Pulmonary artery endothelial cell (primary cell): ENCODE measurements at places on chromosomes 4 and X. TPM values are rescaled to one million over a fixed set of nuclear protein-coding genes. Genes with fewer than 3 reads are reported as not detected.

GRCh38 chr4:53709693-53710092 lies 118.4 kb upstream of the LNX1 start:
- no peak for DNase-seq

FGFR3 gene
- 0.79 and 0.81 TPM in 2 replicates for total RNA-seq

HEPH gene
- total RNA-seq = 0.04 and 3.0 TPM in 2 replicates

DNA sequence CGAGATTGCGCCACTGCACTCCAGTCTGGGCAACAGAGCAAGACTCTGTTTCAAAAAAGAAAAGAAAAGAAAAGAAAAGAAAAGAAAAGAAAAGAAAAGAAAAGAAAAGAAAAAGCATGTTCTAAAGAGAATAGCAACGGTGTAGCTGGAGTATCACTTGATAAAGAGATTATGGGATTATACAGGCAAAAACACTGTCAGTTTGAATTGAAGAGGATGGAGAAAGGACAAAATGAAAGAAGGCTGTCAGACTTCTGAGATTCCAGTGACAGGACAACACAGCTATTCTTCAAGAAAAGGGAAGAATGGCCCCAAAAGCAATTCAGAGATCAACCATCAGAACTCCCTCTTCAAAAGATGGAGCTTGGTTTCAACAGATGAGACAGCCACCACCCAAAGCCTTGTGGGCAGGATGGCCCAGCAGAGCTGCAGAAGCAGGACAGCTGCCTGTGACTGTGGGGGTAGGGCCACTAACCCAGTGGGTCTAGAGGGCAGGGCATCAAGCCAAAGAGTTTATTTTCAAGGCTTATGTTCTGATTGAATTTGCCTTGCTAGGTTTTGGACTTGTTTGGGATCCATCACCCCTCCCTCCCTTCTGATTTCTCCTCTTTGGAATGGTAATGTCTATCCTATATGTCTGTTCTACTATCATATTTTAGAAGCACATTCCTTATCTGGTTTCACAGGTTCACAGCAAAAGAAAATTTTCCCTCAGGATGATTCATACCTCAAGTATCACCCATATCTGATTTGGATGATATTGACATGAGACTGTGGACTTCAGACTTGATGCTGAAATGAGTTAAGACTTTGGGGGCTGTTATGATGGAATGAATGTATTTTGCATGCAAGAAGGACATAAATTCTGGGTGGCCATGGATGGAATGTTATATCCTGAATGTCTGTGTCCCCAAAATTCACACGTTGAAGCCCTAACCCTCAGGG lies 17.5 kb downstream of the RFC1 start:
- DNase-seq = no peak

SHROOM4 gene
- total RNA-seq = 30.1 and 39.5 TPM in 2 replicates

SPANXB1 gene
- not detected in 2 replicates for total RNA-seq

DNA sequence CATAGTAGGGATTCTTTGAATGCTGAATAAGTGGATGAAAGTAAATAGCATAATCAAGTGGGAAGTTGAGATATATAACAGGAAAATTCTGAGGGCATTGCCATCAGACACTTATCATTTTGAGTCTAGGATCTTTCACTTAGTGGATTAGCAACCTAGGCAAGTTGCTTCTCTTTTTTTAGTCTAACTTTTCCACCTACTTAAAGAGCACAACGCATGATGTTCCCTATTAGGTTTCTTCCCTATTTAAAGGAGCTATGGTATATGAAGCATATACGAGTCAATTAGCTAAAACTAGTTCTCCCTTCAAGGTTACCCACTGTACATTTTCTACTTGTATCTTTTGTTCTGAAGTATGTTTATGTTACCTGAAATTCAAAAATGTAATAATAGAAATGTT lies 67.1 kb upstream of the HS3ST1 start:
- no peak for DNase-seq

N4BP2 gene
- total RNA-seq = 4.6 and 5.4 TPM in 2 replicates

TLR6 gene
- 1.2 and 1.5 TPM in 2 replicates for total RNA-seq

ZNF157 gene
- not detected in 2 replicates for total RNA-seq

ADRA2C gene
- 0.26 TPM in 1 of 2 replicates, not detected in the other for total RNA-seq

GRCh38 chrX:107348051-107348450 lies 101.4 kb upstream of the FRMPD3 start:
- no peak for DNase-seq

DNA sequence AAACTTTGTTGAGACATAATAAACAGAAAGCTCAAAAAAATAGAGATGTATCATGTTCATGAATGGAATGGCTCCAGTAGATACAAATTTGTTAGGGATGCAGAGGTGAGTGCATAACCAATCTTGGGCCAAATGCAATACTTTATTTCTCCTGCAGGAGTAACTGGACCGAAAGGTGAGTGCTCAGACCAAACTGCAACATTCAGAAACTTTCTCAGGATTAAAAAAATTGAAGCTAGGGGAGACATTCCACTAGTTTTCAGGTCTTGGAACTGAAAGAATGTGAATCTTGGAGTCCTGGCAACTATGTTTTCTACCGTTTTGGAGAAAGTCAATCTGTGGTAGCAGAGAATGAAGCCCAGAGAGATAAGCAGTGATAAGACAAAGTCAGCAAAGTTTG lies 21.2 kb upstream of the LCORL start:
- no peak for DNase-seq

DNA sequence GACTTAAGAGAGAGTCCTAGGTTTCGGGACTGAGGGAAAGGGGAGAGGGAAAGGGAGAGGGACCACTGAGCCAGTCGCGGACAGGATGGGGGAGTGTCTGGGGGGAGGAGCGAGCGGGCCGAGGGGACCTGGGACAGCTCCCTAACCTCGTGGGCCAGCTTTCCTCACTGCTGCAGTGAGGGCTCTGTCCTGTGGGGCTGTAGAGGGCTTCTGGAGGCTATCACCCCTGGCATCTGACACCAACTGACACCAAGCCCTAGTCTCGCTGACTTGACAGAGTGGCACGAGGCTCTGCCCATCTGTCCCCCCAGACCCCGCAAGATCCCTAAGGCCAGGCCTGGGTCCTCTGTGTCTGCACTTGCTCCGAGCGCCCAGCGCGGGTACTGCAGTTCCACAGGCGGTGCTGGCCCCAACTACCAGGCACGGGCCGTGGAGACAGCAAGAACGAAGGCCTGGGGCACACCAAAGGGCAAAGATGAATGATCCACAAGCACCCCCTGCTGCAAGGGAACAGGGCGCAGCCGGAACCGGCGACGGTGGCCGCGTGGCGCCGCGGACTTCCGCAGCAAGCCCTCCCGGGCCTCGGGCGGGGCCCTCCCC lies 465 bp downstream of the HAUS7 start:
- DNase-seq = no peak

CLDN22 gene
- total RNA-seq = not detected in 2 replicates

DNA sequence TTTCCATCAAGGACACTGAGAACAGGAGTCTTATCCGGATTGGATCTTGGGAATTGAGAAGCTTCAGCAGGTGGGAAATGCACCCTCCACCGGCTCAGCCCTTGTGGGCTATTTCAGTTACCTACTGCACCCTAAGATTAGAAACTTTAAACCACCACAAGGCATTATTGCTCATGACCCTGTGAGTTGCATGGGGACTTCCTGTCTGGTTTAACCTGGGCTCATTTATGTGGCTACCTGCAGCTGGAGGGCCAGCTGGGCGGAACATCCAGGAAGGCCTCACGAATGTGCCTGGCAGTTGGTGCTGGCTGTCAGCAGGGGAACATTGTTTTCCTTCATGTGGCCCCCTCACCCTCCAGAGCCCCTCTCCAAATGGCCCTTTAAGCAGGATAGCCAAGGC lies 164.1 kb downstream of the DEFB131A start:
- no peak for DNase-seq

DNA sequence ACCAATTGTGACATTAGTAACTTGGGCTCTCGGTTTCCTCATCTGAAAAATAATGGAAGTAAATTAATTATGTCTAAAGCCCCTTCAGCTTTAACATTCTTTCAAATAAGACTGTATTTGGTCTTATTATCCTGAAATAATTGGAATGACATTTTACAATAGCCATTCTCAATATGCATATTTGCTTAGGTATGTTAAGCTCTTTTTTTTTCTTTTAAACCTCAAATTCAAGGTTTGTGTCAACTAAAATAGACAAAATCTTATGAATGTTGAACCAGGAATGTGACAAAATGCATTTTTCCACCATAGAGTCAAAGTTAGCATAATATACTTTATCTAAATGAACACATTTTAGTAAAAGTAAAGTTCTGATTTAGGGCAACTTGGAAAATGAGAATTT lies 34.4 kb upstream of the TET2 start:
- no peak for DNase-seq

GRCh38 chr4:168383510-168383909 lies 65.0 kb upstream of the DDX60 start:
- no peak for DNase-seq

- DNase-seq = no peak
Measured at GRCh38 chr4:186557061-186557460, 1.7 kb upstream of the MTNR1A start.

- no peak for DNase-seq
Measured at GRCh38 chr4:30847167-30847566, 127.0 kb downstream of the PCDH7 start.

DNA sequence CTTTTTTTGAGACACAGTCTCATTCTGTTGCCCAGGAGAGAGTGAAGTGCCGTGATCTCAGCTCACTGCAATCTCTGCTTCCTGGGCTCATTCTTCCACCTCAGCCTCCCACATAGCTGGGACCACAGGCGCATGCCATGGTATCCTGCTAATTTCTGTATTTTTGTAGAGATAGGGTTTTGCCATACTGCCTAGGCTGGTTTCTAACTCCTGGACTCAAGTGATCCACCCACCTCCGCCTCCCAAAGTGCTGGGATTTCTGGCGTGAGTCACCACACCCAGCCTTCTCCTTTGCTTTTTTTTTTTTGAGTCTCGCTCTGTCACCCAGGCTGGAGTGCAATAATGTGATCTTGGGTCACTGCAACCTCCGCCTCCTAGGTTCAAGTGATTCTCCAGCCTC lies 94.1 kb downstream of the PDS5A start:
- no peak for DNase-seq

- no peak for DNase-seq
Measured at GRCh38 chr4:86032476-86033022, 327.3 kb downstream of the MAPK10 start.

GRCh38 chrX:150227321-150227860 lies 135.7 kb upstream of the MAMLD1 start:
- DNase-seq = no peak

- no peak for DNase-seq
Measured at GRCh38 chr4:108272046-108272445, 103.3 kb upstream of the LEF1 start.

GRCh38 chrX:70032792-70033191 lies 16.9 kb downstream of the AWAT2 start:
- no peak for DNase-seq

DNA sequence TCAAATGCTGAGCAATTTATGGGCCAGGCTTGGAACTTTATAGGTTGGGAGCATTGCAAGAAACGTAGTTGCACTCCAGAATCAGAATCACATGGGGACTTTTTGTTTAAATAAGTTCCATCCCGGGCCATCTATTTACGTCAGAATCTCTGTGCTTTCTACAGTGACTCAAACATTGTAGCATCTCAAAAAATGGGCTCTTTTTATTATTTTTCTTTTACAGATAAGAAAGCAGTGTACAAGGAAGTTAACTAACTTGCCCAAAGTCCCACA lies 10.2 kb downstream of the CC2D2A start:
- DNase-seq = no peak

DNA sequence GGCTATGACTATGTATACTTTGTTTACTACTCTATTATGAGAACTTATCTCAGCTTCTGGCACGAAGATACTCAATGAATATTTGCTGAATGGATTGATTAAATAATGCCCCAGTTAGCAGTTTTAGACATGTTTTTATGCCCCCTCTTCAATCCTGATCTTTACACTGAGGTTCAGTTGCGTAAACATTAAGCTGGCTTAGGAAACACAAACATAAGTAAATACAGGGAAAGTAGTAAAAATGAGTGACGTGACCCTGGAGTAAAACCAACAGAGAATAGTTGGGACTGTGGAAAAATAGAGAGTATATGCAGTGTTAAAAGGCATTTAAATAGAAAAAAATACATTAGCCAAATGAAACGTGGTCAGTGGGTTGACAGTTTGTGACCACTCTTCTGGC lies 387.0 kb upstream of the ACTRT1 start:
- DNase-seq = no peak

DNA sequence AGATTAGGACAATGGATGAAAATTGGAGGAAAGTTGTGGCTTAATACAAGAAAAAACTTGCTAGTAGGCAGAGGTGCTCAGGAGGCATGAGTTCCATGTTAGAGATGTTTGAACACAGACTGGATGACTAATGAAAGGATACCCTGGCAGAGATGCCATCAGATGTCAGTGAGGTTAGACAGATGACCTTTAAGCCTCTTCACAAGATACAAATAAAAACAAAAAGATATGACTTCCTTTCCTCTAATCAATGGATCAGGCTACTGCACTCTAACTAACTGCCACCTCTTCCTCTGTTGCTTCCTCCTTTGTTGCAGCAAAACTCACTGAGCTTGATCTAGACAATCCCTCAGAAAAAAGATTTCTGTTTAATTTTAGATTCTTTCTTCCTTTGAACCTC lies 14.7 kb downstream of the STAP1 start:
- no peak for DNase-seq

DNA sequence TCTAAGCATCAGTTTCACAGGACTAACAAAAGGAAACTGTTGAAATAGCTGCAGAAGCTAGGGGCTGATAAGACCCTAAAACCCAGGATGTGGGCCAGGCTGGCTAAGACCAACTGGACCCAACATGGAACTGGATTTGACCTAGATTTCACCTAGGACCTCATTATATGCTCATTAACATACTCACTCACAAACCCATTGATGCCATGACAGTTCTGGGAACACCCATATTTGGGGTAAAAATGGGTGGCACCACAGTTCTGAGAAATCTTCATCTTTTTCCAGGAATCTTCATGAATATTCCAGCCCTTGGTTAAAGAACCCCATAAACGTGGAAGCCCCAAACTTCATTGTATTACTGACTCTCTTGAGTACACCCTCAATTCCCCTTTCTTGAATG lies 41.1 kb downstream of the HSD17B13 start:
- no peak for DNase-seq

DNA sequence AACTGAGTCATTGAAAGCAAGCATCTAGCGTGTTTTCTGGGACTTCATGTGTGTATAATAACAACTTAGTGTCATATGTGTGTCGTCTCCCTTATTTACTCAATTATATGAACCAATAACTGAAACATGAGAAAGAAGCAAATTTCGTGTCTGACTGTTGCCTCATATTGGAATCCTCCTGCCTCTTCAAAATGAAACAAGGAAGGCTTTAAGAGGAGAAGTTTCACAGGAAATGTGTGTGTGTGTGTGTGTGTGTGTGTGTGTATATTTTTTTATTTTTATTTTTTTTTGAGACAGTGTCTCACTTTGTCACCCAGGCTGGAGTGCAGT lies 145.8 kb upstream of the SFRP2 start:
- DNase-seq = no peak

ACOX3 gene
- 26.3 and 29.9 TPM in 2 replicates for total RNA-seq

DNA sequence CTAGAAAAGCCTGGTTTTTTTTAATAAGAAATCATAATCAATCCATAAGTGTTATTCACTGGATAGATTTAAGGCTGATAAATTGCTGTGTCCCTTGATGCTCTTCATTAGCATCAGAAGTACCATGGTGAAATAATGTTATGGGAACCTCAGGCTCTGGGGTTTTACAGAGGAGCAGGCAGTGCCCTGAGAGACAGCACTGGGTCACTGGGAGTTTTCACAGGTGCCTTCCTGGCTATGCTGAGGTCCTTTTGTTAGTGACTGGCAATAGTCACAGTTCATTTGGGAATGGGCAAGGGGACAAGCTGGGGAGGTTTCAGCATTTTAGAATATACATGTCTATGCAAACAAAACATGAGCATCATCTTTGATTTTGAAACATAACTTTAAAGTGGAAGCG lies 38.6 kb downstream of the ANK2 start:
- no peak for DNase-seq
